ENCODE measurements at places on chromosomes 12 and 14. TPM values are rescaled to one million over a fixed set of nuclear protein-coding genes. Genes with fewer than 3 reads are reported as not detected.

C14orf180 gene
- not detected for total RNA-seq

TPPP2 gene
- not detected for total RNA-seq

PEBP1 gene
- total RNA-seq: 236 TPM

MPHOSPH9 gene
- total RNA-seq: 24.8 TPM

WNT5B gene
- 28.5 TPM for total RNA-seq

COL2A1 gene
- total RNA-seq: not detected

KRR1 gene
- total RNA-seq: 32.9 TPM

KRT5 gene
- total RNA-seq: 14.9 TPM

ZC3H14 gene
- 48.9 TPM for total RNA-seq

ARF3 gene
- 28.9 TPM for total RNA-seq

FOXN4 gene
- total RNA-seq: not detected

DPPA3 gene
- total RNA-seq: not detected

VSX2 gene
- not detected for total RNA-seq

EML5 gene
- total RNA-seq: 0.32 TPM

DCAF11 gene
- total RNA-seq: 74.9 TPM

SUSD6 gene
- total RNA-seq: 3.2 TPM

INSM2 gene
- total RNA-seq: not detected

TEX52 gene
- total RNA-seq: not detected

RPGRIP1 gene
- not detected for total RNA-seq

TAS2R31 gene
- 3.0 TPM for total RNA-seq

C3AR1 gene
- not detected for total RNA-seq

HOXC10 gene
- not detected for total RNA-seq

TAS2R42 gene
- not detected for total RNA-seq

APOF gene
- total RNA-seq: not detected

TMEM132C gene
- total RNA-seq: not detected

RBM25 gene
- total RNA-seq: 29.0 TPM

CLBA1 gene
- total RNA-seq: 6.7 TPM

EFS gene
- 0.47 TPM for total RNA-seq

DNAL1 gene
- 4.8 TPM for total RNA-seq

PIK3C2G gene
- total RNA-seq: not detected

CDCA3 gene
- 3.0 TPM for total RNA-seq

ENDOU gene
- 0.09 TPM for total RNA-seq

ANP32D gene
- not detected for total RNA-seq

CLEC7A gene
- total RNA-seq: not detected

TTC9 gene
- total RNA-seq: under 0.01 TPM
